ENCODE measurements at places on chromosomes 6 and 20.
A peak's percentile ranks its signal among the peaks of the same experiment; 100 is the strongest.

DNA sequence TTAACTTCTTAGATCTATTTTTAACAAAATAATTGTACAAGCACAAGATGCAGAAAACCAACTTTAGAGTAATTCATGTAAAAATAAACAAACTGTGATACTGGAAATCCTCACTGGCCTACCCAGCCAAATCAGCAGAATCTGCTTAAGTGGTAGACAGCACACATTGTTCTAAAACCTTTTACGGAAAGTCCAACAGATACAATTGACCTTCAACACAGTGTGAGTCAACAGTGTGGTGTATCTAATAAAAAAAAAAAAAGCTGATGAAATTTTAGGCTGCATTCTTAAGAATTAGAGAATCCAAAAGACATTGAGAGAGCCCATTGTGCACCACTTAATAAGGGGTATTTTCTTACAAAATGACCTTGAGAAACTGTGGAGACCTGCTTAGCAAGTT lies 174.5 kb downstream of the COL21A1 start:
- DNase-seq = no peak

GRCh38 chr20:62900692-62901584 lies 25.4 kb downstream of the DIDO1 start:
- no peak for DNase-seq

- DNase-seq = no peak
Observed at GRCh38 chr20:51740838-51741237, 27.4 kb downstream of the ATP9A start.

DNA sequence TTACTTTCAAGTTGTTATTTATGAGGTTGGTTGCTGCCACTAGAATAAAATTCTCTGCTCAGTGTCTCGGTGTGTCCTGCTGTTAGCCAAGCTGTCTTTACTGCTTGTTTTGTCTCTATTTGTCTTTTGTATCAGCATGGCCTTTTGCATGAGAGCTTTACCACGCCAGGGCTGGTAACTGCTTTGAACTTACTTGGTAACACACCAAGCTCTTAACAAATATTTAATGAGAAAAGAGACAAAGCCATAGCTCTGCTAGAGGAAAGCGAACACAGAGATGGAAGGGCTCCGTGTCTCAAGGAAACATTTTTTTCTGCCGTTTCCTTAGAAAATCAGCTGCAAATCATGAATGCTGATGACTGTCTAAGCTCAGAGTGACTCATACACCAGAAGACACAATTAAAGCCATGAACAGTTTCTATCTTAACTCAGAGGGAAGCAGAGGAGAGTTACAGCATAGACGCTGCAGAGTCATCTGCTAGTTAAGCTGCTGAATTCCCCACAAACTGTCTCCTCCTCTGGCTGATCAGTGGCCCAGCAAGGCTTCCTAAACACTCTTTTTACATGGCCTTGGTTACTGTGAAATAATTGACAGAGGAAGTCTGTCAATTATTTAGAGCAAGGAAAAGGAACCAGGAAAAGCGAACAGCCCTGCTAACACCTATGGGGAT lies 44.8 kb downstream of the AGPAT4 start:
- DNase-seq = no peak

DNA sequence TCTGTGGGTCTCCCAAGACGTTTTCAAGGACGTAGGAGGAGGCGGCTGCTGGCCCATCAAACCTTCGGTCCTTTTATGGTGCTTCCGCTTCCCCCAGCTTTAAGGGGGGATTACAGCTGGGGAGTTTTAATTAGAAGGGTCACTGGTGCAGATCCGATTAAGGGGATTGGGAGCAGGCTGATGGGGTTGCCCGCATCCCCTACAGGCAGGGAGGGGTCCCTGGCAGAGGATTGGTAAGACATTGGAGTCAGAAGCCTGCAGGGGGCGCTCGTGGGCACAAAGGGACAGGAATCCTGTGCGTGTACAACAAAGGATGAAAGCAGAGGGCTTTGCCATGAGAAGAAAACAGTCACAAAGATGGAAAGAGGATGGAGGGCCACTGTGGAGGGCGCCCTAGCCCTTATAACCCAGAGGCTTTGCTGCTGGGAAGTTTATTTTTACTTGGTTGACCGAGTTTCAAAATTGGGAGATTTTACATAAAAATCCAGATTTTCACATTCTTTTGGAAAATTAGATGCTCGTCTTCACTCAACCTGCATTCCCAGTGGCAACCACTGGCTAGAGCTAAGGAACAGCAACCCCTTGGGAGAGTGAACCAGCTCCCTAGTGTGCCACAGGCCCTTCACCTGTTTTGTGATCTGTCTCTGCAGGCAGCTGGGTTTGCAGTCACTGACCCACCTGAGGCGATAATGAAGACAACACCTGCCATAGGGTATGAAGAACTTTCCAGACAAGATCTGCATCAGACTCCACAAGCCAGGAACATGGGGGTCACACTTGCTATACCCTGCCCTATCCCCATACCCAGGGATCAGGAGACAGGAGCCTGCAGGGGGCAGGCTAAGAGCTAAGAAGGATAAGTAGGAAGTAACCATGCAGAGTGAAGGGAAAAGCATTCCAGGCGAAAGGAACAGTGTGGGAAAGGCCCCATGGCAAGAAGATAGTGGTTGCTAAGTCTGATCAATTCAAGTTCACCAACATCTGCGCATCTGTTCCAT lies 97.7 kb downstream of the KCNB1 start:
- DNase-seq = peak; percentile 42

DNA sequence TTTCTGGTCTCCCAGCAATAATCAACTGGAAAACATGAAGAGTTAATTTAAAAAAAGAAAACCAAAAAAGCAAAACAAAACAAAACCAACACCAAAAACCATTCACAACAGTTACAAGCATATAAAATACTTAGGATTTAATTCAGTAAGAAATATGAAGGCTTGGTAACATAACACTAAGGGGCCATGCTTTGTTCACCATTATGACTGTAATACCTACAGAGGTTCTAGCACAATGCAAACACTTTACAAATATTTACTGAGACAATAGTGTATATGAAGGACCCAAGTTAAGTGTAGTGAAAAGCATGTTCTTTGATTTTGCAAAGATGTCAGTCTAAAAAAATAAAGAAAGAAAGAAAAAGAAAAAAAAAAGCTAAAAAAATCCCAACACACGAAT lies 109.8 kb upstream of the EMILIN3 start:
- no peak for DNase-seq

GRCh38 chr20:3106658-3107463 lies 22.3 kb upstream of the AVP start:
- DNase-seq = peak; percentile 57

- DNase-seq = no peak
Observed at GRCh38 chr6:11188161-11188915, 44.1 kb downstream of the NEDD9 start.

DNA sequence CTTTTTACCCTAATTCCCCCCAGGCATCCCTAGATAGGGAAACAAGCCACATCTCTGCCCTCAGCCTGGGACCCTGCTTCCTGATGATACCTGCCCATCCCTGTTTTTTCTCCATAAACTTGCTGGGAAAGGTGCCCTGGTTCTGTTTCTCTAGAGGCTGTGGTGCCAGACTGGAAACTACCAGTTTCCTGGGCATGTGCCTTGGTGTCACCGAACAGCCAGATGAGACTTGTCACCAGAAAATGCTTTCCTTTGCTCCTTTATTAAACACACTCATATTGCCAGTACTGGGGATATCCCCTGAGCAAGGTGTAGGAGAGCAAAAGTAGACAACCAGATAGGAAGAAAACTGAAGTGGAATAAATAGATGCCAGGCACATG lies 16.8 kb downstream of the SRSF3 start:
- peak; percentile 46 for DNase-seq

GRCh38 chr6:11161031-11161956 lies 49.8 kb upstream of the ERVFRD-1 start:
- no peak for DNase-seq

GRCh38 chr20:6744180-6744579 lies 23.3 kb upstream of the BMP2 start:
- DNase-seq = no peak

DNA sequence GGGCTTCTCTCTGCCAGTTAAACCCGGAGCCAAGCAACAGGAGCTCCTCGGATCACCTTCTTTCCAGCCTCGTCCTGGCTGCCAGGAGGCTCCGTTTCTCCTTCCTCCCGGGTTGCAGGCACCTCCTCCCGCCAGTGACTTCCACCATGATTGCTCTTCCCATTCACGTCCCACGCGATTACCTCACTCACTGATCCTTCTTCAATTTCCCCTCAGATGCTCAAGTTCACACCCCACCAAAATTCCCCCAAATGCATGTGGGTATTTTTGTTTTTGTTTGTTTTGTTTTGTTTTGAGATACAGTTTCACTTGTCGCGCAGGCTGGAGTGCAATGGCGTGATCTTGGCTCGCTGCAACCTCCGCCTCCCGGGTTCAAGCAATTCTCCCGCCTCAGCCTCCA lies 25.1 kb downstream of the KCNQ2 start:
- DNase-seq = no peak

- no peak for DNase-seq
Observed at GRCh38 chr20:1267161-1267560, 1.1 kb downstream of the SNPH start.

- DNase-seq = no peak
Observed at GRCh38 chr6:32397252-32397920, 9.6 kb downstream of the BTNL2 start.

DNA sequence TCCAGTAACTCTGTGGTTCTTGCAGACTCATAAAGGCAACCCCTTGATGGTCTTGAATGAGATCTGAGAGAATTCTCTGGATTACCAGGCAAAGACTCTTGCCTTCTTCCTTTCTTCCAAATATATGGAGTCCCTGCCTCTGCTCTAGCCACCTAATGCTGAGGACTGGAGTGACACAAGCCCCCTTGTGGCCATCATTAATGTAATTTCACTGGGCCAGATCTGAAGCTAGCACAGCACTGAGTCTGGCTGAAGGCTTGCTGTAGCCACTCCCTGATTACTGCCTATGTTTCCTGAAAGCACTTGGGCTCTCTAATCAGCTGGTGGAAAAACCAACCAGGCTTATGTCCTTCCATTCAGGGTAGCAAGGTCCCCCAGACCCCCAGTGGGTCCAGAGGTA lies 559.3 kb upstream of the IRAK1BP1 start:
- no peak for DNase-seq

GRCh38 chr6:30712441-30712945 lies 4.6 kb downstream of the MDC1 start:
- no peak for DNase-seq

- DNase-seq = no peak
Observed at GRCh38 chr20:2604506-2604835, 48.0 kb upstream of the NOP56 start.

DNA sequence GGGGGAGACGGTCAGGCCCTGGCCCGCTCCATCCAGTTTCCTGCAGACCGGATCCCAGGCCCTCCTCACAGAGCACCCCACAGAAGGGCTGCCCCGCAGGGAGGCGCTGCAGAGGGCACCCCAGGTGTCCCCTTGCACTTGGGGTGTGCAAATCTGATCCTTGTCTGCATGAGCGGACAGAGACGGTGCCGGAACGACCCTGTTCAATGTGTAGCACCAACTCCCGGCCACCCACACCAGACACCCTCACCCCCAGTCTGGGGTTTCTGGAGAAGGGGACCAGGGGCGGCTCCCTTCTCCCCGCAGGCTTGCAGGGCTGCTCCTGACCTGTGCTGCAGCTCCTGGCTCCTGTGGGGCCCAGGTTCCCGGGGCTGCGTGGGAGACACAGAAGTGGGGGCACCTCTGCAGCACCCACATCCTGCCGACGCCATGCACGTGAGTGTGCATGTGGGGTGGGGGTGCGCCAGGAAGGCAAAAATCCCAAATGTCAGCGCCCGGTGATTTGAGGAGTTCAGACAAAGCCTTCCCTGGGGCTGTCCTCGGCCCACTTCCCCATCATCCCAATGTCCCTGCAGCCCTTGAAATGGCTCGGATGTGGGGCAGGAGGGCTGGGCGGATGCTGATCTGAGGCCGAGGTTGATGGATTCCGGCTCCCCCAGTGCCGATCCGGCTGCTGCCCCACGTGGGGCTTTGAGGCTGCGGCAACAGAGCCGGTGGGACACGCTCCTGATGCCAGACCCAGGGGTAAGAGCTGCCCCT lies 85.3 kb upstream of the BHLHE23 start:
- DNase-seq = no peak

GRCh38 chr6:29395331-29395730 lies at the start of gene OR12D2:
TSS of gene OR12D2 (plus strand) at chr6:29395631. CDS start at chr6:29396700, 1,069 bp downstream.
- DNase-seq = no peak

DNA sequence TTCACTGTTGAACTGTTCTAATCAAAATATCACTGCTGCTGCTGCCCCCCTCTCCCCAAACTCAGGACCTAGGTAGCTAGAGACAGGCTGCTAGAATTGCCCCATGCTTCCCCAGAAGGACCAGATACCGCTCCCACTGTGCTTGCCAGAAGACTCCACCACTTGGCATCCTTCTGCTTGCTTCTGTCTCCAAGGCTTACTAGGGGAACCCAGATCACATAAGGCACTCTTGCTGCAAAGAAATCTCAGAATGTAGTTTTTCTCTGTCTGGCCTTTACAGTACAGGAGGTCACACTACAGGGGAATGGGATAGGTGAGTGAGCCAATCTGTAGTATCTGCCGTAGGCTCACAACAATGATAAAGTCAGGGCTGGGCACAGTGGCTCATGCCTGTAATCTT lies 21.5 kb upstream of the SLC9A8 start:
- no peak for DNase-seq

GRCh38 chr20:31587545-31588389 lies 17.3 kb upstream of the ID1 start:
- DNase-seq = no peak

GRCh38 chr6:46899659-46900058 lies 22.1 kb downstream of the ADGRF5 start:
- DNase-seq = no peak

DNA sequence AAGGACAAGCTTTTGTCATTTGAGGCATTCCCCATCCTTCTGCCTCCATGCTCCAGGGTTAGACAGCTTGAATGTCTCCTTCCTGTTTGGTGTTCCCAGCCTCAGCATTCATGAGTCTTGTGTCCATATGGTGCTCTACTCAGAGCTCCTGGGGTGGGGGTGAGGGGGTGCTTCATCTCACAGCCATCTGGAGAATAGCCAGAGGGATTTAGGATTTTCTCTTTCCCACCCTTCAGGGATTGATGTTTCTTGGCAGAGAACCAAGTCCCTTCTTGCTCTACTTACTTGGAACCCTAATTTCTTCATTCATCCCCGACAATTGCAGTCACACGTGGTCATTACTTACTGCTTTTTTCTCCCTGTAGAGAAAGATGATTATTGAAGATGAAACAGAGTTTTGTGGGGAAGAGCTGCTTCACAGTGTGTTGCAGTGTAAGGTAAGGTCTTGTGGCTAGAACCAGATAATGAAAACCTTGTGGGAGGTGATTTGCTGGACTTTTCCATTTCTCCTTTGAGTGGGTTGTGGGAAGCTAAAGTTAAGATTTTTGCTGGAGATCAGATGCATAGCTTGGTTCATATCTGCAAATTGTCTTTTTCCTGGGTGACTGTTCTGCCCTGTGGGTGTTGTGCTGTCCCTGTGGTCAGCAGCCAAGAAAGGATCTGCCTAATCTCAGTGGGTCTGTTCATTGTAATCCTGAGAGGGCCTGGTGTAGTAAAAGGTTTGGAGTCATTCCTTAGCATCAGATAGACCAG lies 18.6 kb downstream of the CMTR1 start:
- DNase-seq = no peak

GRCh38 chr6:160253714-160254113 lies 4.9 kb downstream of the SLC22A2 start:
- DNase-seq = no peak
